ENCODE measurements at places on chromosomes 11 and 22.

GRCh38 chr11:119433358-119433725, 10.4 kb upstream of the THY1 start:
- DNase-seq: no peak

DNA sequence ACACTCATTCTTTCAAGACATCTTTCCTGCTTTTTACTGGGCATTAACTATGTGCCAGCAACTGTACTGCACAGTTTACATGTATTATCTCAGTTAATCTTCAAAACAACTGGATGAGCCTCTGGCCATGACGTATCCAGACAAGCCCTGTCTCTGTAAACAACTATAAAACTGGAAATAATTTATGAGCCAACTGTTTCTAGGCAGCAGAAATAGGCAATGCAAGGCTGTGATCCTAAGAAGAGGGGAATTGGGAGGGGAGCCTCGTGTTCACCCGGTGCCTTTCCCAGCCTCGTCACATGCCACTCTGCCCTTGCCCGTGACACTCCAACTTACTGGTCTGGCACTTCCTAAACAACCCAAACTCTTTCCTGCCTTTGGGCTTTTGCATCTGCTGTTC, 82.8 kb downstream of the FBXO7 start:
- DNase-seq: no peak

- DNase-seq: no peak
These were observed 3.9 kb upstream of the ARFGAP3 start for GRCh38 chr22:42860968-42861367.

GRCh38 chr11:117479372-117479771, 151.7 kb downstream of the CEP164 start:
- no peak for DNase-seq

DNA sequence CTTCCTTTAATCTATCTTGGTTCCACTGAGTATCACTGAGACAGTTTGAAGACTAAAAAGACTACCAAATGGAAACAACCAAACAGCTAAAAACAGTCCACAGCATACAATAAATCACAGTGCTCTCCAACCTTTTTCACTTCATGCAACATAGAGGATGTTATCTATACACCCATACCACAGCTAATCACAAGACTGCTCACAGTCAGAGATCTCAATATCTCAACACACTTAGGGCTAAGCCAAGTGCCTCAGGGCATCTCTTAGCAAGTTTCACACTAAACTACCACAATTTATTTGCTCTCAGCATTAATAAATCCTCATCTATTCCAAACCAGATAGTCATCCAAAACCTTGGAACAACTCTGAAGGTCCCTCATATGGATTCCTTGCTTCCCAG, 129.4 kb downstream of the SBF2 start:
- DNase-seq: no peak

DNA sequence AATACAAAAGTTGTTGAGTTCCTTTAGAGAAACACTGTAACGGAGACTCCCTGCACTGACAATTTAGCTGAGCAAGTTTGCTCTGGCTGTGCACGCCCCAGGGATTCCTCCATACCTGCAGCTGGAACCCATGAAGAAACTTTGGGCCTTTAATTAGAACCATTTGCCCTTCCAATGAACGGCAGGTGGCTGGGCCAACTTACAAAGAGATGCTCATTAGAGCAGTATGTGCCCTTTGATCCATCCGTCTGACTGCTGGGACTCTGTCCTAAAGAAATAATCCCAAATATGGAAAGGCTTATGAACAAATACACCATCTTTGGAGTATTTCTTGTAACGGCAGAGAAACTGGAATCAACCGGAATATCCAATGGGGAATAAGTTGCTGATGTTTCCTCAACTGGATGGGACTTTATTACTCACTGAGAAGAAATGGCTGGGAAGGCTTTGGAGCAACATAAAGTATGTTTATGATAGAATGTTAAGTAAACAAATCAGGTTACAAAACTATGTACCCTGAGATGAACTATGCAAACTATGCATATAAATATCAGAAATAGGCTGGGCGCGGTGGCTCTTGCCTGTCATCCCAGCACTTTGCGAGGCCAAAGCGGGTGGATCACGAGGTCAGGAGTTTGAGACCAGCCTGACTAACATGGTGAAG, 24.4 kb upstream of the FBLN1 start:
- no peak for DNase-seq

DNA sequence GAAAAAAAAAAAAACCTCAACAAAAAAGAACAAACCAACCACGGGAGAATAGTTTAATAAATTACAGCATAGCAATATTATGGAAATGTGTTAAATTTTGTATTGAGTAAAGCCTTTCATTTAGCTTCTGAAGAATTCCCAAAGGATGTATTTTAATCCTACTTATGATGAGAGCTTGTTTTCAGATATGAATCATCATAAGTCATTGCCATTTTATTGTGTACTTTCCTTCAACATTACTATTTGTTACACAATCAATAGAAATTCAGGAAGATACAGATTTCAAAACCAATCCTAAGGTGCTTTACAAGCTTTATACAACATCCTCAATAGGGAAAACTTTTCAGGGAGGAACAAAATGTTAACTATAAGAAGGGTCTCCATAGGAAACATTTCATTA, 200.6 kb upstream of the CTSC start:
- DNase-seq: no peak

DNA sequence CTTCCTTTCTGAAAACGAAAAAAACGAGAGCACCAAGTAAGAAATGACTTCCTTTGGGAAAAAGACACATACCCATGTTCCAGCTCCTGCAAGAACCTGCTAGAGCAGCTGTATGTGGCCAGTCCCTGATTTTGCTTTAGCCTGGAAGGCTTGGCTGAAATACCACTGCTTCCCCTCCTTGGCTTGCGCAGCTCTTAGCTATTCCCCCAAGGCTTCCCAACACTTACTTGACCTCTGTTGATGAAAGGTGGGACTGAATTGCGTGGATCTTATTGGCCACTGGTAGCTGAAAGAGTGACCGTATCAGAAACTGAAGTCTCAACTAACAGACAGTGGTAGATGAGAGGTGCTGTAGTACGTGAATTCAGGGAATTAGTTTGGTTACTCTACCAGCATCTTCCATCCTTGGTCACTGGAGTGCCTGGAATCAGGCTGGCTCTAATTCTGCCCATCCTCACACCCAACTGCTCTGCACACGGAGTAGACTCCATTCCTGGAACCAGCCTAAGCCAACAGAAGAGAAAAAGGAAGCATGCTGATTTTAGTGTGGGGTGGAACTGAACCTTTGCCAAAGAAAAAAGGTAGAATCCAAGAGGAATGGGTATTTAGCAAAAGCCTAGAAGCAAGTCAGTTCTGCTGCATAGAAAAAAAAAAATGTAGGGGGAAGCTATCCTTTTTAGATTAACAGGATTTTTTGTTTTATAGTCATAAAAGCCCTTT, 73.8 kb upstream of the CRTAM start:
- no peak for DNase-seq

DNA sequence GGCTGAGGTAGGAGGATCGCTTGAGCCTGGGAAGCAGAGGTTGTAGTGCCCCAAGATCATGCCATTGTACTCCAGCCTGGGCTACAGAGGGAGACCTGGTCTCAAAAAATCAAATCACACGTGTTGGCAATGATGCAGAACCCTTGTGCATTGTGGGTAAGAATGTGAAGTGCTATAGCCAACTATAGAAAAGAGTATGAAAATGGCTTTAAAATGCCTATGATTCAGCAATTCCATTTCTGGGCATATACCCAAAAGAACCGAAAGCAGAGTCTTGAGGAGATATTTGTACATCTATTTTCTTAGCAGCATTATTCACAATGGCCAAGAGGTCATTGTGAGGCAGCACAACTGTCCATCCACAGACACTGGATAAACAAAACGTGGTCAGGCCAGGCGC, 2.6 kb upstream of the FADS3 start:
- no peak for DNase-seq

- DNase-seq: peak; percentile 37
These were observed 862.5 kb downstream of the TBC1D22A start for GRCh38 chr22:47625013-47625385.

Measured in activated effector memory CD4-positive, alpha-beta T cell treated with anti-CD3 and anti-CD28 coated beads, Interleukin-2, amount 50 U/mL, for 16 hours (primary cell).